ENCODE measurements at places on chromosomes 3 and 15.

GRCh38 chr15:25800761-25801515 is 62.2 kb downstream of the ATP10A start:
- no peak for DNase-seq

GRCh38 chr3:62870321-62870720 is 4.9 kb downstream of the CADPS start:
- no peak for DNase-seq

- DNase-seq: no peak
Measured at GRCh38 chr3:189529468-189529867, 101.7 kb upstream of the TP63 start.

- DNase-seq: no peak
Measured at GRCh38 chr15:63212050-63213004, 22.9 kb downstream of the RAB8B start.

DNA sequence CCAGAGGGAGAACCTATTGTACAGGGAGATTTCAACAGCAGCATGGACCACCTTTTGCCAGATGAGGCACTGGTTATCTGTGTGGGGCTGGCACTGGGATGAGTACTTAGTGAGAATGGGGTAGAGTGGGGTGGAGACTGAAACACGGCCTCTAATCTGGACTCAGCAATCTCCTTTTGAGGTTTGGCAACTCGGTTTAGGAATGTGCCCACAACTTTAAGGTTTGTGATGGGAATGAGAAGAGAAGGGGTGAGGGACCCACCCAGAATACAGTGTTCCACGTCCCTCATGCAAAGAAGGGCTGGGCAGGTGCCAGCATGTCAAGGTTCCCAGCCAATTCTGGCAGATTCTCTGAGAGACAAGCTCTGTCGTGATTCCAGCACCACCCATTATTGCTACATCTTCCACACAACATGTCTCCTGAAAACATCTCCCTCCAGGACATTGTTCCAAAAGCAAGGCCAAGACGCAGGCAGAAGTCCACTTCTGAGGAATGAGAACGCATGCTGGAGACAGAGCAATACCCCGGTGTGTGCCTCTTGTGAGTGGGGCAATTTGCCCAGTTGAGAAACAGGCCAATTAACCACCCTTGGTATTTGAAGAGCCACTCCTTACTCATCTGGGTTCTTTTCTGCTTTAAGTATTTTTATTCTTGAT is 37.5 kb upstream of the CCR4 start:
- DNase-seq: no peak

DNA sequence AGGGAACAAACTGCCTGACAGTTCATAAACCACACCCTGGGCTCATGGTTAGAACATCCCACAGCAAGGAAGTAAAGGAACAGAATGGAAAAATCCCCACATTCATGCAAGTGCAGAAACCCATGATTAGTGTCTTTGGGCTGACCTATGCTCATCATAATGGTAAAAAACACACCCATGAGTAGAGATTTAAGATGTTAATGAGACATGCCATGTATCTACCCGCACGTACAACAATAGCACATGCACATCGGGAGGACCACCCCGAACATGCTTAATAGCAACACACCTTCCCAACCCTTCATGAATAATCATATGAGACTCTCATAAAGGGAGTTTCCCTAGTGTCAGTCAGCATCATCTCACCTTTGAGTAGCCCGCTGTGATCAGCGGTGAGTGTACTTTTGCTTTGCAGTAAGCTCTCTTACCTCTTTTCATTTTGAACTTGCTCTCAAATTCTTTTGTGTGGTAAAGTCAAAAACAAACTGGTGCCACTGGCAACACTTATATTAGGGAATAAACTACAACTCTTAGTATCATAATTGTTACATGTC is 23.2 kb downstream of the ZBED2 start:
- DNase-seq: no peak

DNA sequence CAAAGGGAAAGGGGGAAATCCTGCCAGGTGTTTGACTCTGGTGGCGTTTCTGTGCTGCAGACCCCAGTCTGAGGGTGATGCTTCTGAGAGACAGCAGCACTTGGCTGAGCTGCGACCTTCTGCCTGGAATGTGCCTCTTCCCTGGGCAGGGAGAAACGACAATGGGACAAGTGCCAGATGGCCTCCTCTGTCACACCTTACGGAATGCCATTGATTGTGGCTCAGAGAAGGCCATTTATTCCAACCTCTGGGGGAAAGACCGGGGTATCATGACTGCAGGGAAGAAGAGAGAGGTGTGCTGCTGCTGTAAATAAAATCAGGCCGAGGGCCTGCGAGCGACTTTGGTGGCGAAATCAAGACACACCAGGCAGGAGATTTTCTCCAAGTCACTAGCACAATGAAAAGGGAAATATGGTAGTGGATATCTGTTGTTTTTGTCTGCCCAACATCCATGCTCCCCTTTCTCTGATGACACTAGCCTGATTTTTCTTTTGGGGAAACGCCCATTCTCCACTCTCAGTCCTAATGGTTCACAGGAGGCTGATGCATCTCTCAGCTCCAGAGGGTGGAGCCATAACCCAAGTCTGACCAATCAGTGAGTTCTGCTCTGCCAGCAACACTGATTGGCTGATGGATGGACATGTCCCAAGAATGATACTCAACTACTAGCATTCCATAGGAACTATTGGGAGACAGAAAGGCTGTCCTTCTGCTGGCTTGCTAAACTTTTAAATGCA is 336.1 kb downstream of the FOXP1 start:
- DNase-seq: no peak

DNA sequence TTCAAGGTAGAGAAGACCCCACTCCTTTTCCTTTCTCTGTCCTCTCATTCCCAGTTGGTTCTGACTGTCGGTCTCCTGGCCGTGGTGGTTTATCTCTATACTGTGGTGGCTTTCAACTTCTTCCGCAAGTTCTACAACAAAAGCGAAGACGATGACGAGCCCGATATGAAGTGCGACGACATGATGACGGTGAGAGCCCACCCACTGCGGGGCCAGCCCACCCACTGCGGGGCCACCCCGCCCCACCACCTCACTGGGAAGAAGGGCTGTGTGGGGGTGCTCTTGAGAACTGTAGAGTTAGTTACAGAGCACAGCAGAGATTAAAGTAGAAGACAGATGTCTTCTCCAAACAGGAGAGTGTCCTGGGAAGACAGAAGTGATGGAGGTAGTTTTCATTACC is 110.6 kb upstream of the CHRM5 start:
- no peak for DNase-seq

DNA sequence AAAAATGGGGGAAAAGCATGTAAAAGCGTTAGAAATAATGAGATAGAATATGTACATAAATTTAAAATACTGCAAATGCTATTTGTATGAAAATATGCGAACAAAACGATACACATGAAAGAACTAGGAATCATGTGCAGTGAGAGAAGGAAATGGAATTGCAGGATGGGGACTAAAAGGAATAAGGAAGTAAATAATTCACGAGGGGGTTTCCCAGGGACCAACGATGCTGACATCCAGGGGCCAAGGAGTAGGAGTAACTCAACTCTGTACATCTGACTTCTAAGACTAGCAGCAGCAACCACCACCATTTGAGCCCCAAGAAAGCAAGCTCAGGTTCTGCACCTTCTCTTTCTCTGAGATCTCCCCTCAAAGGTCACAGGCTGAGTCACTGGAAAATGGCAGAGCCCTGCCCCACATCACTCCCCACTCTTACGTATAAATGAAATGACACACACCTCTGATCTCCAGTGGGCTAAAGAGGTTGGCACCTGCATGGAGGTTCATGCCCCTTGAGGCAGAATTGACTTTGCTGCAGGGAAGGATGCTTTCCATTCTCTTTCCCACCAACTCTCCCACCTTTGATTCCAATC is 100.0 kb upstream of the DLG1 start:
- no peak for DNase-seq

- DNase-seq: no peak
Measured at GRCh38 chr3:180320631-180321030, 281.3 kb upstream of the TTC14 start.

GRCh38 chr3:183635107-183635430 is 354 bp upstream of the KLHL24 start:
- no peak for DNase-seq

- no peak for DNase-seq
Measured at GRCh38 chr3:43537225-43537624, 84.6 kb downstream of the ANO10 start.

DNA sequence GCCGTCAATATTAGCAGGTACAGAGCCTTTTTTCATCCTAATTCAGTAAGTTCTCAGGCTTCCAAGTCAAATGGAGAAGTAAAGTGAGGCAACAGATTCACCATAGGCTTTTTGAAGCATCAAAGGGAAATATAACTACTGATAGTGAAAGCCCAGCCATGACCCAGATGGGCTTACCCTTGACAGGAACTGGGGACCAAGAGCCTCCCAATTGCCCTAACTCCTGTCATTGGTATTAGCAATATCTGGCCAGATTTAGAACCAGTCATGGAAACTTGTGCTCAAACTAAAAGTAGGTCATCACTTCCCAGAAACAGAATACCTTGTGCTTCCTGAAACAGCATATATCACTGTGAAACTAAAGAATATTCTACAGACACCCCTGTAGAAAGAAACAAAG is 33.0 kb downstream of the NME9 start:
- no peak for DNase-seq

DNA sequence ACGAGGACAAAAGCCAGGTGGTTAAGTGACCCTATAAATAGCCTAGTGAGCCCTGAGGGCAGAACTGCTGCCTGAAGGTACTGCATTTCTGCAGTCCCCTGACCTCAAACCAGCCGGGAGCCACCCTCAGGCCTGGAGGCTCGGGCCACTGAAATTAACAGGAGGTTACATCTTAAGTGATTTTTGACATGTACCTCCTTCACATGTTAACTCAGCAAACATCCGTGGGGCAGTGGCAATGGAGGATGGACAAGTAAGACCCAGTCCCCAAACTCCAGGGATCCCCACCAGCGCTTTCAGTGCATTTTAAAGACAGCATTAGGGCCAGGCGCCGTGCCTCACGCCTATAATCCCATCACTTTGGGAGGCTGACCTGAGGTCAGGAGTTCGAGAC is 26.2 kb downstream of the PSTPIP1 start:
- DNase-seq: no peak

- DNase-seq: no peak
Measured at GRCh38 chr3:18098960-18099587, 326.1 kb downstream of the SATB1 start.

GRCh38 chr3:53841296-53841695 is 4.9 kb downstream of the CHDH start:
- DNase-seq: no peak

- no peak for DNase-seq
Measured at GRCh38 chr3:135218304-135218703, 423.2 kb downstream of the EPHB1 start.

DNA sequence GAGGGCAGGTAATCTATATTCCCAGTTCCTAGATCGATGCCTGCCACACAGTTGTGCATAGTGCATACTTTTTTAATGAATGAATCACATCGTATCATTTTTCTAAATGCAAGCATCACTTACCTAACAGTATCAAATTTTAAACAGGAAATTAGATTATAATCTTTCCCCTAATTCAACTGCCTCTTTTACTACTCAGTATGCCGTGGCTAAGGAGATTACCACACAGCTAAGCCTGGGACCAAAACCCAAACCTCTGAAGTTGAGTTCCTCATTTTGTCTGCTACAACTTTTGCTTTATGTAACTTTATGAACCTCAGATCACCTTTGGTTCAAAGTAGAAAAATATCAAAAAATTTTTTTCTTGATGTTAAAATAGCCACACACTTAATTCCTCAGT is 53.2 kb upstream of the FNDC3B start:
- DNase-seq: no peak

- no peak for DNase-seq
Measured at GRCh38 chr3:122609798-122610559, 32.5 kb downstream of the PARP15 start.

DNA sequence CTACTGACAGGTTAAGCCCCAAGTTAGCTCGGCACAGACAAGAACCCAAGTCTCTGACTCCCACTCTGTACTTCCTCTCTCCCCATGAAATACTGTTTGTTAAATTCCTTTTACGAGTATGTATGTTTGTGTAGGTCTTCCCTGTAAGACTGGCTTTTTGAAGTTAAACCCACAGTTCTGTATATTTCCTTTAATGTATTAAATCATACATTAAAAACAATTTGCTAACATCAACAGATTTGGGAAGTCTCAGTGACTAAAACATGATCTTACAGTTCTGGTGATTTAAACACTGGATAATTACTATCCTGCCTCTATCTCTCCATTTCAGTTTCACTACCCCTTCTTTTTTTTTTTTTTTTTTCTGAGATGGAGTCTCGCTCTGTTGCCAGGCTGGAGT is 4.4 kb downstream of the CMTM6 start:
- DNase-seq: no peak

- no peak for DNase-seq
Measured at GRCh38 chr3:58683466-58683865, 16.9 kb upstream of the FAM3D start.

DNA sequence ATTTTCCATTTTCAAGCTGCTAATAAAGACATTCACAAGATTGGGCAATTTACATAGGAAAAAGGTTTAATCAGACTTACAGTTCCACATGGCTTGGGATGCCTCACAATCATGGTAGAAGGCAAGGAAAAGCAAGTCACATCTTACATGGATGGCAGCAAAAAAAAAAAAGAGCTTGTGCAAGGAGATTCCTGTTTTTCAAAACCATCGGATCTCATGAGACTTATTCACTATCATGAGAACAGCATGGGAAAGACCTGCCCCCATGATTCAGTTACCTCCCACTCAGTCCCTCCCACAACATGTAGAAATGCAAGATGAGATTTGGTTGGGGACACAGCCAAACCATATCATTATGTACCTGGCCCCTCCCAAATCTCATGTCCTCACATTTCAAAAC is 202.0 kb downstream of the FNDC3B start:
- DNase-seq: no peak

- no peak for DNase-seq
Measured at GRCh38 chr3:61924090-61924735, 362.8 kb downstream of the PTPRG start.

DNA sequence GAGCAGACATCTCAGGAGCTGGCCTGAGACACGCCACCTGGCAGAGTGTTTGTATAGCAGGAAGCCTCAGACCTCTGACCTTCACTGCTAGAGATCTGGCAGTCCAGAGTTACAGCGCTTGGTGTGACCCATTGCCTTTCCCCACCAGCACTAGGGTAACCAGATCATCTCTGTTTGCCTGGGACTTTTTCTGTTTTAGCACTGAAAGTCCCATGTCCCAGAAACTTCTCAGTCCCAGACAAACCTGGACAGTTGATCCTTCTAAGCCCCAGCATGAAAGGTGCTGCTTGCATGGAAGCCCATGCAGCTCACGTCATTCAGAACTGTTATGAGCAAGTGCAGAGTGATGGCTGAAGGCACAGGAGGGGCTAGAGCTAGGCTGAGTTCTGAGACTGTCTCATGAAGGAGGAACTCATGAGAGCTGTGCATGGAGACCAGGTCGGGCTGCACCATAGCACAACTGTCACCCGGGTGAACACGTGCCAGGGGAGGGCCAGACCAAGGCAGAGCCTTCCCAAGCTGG is 18.2 kb upstream of the AHSG start:
- no peak for DNase-seq

DNA sequence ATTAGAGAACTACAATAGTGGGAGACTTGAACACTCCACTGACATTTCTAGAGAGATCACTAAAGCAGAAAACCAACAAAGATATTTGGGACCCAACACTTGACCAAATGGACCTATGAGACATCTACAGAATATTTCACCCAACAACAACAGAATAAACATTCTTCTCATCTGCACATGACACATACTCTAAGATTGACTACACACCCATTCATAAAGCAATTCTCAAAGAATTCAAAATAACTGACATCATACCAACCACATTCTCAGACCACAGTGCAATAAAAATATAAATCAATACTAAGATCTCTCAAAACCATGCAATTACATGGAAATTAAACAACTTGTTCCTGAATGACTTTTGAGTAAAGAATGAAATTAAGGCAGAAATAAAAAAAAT is 473.7 kb downstream of the LPP start:
- no peak for DNase-seq
